ENCODE measurements at places on chromosomes 1 and 21.

GRCh38 chr21:17576080-17576835, 36.4 kb downstream of the BTG3 start:
- peak; percentile 84 for DNase-seq

DNA sequence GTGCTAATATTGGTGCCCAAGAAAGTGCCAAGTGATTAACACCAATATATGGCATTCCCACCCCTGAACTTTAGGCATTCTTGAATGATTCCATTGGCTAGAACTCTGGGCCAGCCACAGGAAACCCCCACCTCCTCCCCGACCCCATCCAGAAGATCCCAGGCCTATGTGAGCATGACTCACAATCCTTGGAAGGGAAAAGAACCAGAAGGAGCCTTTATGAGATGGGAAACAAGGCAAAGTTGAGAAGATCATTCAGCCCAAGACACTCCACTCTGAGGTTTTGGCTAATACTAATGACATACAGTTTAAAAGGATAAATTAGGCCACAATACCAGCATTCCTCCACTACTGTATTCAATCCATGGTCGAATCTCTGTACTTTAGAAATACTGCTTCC, 21.8 kb downstream of the ELK4 start:
- DNase-seq: no peak

DNA sequence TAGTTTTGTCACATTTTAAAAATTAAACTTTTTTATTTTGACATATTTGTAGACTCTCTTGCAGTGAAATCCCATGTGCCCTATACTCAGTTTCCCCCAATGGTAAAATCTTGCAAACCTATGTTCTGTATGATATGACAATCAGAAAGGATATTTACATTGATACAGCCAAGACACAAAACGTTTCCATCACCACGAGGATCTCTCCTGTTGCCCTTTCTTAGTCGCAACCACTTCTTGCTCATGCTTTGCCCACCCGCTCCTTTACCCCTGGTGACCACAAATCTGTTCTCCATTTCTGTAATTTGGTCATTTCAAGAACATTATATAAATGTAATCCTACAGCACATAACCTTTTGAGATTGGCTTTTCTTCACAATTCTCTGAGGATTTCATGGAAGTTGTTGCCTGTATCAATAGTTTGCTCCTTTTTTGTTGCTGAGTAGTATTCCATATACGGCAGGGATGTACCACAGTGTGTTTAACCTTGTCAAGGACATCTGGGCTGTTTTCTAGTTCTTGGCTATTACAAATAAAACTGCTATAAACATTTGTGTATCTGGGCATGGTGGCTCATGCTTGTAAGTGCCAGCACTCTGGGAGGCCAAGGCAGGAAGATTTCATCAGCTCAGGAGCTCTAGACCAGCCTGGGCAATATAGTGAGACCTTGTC, 14.0 kb upstream of the BATF3 start:
- DNase-seq: no peak

GRCh38 chr1:104946558-104947210, 1197.0 kb downstream of the AMY1C start:
- no peak for DNase-seq

DNA sequence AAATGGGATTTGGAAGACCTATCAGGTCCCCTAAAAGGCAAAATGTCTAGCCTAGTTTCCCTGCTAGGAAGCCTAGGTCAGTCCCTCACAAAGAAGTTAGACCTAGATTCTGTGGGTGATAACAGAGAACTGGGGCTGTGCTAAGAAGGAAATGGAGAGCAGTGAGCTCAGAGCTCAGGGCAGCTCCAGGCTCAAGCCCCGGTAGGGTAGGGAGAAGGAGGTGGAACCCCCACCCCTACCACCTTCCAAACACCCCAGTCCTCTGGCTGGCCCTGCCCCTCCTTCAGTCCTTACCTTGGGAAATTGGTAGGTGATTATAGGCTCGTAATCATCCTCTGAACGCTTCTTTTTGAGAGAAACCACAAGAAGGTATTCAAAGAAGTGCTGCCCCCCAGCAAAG, 1.1 kb downstream of the DENND2D start:
- DNase-seq: no peak

DNA sequence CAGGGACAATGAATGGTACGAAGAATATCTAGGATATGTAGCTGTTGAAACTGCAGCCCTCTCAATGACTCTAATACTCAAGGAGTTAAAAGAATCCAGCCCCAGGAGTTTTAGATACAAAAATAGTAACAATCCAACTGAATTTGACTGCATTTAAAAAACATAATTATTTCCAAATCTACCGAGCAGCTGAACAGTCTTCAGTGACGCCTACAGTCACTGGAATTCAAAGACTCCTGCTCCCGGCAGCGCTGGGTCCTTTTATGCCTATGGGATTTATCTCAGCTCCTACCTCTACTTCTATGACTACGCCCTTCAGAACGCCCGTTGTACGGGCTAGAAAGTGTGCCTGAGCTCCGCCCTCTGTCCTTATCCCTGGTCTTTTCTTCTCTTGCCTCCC, 55.7 kb downstream of the WARS2 start:
- DNase-seq: no peak
